Activated CD8-positive, alpha-beta memory T cell treated with anti-CD3 and anti-CD28 coated beads for 1 hour (primary cell): ENCODE measurements at places on chromosomes 4 and X.

- DNase-seq = no peak
These were observed 2.4 kb downstream of the PRICKLE3 start for GRCh38 chrX:49183701-49184281.

GRCh38 chr4:179196511-179196910 is 1754.3 kb upstream of the AGA start:
- DNase-seq = no peak

DNA sequence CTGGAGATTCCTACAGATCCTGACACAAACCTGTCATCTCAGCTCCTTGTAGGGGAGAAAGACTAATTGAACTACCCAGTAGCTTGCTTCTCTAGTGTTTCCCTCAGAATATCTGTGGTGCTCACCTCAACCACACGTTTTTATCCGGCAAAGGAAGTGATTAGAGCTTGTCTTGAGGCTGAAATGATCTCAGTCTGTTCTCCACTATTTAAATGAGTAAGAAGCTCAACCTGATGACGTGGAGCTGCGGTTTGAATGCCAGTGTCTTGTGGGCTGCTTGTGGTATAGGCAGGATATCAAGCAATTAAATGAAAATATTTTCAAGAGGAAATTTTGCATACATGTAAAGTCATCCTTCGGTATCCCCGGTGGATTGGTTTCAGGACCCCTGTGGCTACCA is 270.2 kb downstream of the TLL1 start:
- DNase-seq = no peak

GRCh38 chrX:121570072-121570841 is 522.8 kb downstream of the GLUD2 start:
- no peak for DNase-seq

DNA sequence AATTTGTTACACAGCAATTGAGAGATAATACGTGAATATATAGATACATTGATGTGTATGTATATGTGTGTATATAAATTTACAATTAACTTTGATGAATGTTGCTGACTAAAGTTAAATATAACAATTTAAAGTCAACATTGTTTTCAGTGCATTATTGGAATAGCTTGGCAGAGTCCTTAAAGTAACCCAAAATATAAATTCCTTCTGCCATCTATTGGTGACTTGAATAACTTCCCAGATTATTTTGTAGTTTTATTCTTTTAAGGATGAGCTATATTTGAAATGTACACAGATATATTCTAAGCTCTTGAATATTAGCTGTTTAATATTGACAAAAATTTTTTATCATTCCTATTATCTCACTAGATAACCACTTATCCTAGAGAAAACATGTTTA is 298.2 kb upstream of the FSTL5 start:
- DNase-seq = no peak

- DNase-seq = no peak
These were observed 28.9 kb downstream of the HOPX start for GRCh38 chr4:56652196-56652595.

DNA sequence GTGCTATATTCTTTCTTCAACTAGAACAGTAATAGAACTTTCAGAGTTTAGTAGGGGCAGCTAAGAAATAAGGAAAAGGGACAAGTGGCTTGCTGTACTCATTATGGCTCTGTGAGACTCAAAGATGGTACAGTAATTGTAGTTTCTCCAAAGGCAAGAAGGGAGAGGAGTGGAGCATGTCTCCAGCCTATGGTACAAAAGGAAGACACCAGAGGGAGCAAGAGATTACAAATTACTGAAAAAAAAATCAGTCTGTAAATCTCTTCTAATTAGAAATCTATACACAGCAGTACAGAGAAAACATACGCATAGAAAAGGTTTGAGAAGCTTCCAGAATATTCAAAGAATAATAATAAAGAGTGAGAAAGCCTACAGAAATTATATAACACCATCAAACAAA is 61.4 kb downstream of the KLHL4 start:
- DNase-seq = no peak

DNA sequence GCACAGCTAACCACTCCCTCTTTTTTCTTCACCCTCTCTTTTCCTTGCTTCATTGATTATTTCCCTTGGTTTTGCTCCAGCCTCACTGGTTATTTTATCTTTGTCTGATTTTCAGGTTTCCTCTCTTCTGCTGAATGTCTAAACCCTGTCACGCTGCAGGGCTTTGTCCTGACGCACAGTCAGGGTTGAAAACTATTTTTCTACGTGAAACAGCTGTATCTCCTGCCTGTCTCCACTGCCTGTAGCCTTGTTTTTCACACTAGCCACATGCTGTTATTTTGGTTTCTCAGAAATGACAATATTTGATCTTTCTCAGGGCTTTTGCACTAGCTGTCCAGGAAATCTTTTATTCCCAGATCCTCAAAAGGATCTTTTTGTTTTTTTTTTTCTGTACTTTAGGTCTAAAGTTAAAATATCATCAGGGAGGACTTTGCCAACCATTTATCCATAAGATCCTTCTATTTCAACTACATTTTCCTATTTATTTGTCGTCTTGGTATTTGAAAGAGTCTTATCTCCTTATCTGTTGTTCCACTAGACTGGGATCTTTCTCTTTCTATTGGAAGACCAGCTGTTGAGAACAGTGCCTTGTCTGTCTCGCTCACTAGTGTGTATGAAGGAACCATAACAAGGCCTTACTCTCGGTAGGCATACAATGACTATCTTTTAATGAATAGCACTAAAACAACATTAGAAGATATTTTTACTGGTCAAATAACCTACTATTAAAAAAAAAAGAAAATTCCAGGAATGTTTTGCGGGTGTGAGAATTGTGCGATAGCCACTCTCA is 164.3 kb downstream of the PDHA2 start:
- DNase-seq = no peak

DNA sequence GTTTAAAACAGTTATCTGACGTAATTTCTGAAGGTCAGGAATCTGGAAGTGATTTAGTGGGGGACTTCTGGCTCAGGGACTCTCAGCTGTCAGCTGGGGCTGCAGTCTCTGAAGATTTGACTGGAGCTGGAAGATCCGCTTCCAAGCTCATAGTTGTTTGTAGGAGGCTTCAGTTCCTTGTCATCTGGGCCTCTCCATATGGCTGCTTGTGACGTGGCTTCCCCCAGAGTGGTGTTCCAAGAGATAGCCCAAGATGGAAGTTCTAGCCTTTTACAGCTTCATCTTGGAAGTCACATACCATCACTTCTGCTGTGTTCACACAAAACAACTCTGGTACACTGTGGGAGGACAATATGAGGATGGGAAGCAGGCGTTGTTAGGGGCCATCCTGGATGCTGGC is 2.1 kb downstream of the MPC1L start:
- DNase-seq = no peak

- no peak for DNase-seq
These were observed 88.4 kb downstream of the KLHL8 start for GRCh38 chr4:87132035-87132434.

GRCh38 chrX:121569609-121570008 is 522.2 kb downstream of the GLUD2 start:
- no peak for DNase-seq

DNA sequence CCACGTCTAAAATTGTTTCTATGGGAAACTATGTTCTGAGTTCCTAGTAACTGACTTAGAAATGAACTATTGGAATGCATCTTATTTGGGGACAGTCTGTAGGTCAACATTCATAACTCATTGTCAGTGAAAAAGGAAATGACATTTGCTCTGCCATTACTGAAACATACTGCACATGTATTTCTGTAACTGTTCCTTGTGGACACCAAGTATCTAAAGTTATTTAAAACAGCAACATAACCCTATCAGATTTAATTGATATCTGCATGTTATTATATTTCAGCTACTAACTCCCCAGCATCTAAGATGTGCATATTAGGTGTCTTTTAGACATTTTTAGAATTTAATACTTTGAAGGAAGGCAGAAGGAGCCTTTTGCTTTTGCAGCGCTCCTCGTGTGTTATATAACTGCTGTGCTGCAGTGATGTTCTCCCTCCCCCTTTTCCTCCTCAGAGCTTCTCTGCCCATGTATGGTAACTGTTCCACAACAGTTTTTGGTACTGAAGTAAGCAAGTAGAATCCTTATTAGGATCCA is 37.2 kb upstream of the TMEM131L start:
- no peak for DNase-seq

DNA sequence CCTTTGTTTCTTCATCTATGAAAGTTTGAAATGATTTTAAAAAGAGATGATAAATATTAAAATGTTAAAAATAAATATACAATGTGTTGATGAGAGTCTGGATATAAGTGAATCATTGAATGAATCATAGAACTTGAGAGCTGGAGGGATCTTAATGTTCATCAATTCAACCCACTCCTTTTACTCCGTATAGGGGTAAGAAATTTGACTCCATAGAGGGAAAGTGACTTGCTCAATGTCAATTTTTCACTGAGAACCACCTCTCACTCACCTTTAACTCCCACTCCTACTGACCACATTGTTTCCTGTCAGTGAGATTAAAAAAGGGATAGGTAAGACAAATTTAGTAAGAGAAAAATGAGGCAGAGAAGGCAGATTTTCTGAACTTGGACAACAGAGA is 557.2 kb upstream of the GRIA3 start:
- DNase-seq = no peak

GRCh38 chr4:77564231-77564630 is 41.4 kb upstream of the CXCL13 start:
- no peak for DNase-seq

GRCh38 chrX:140764401-140764919 is 54.9 kb downstream of the LINC00632 start:
- DNase-seq = no peak

GRCh38 chrX:13250826-13251580 is 68.8 kb downstream of the ATXN3L start:
- DNase-seq = no peak

- no peak for DNase-seq
These were observed 39.7 kb downstream of the KLHL8 start for GRCh38 chr4:87180767-87181166.

DNA sequence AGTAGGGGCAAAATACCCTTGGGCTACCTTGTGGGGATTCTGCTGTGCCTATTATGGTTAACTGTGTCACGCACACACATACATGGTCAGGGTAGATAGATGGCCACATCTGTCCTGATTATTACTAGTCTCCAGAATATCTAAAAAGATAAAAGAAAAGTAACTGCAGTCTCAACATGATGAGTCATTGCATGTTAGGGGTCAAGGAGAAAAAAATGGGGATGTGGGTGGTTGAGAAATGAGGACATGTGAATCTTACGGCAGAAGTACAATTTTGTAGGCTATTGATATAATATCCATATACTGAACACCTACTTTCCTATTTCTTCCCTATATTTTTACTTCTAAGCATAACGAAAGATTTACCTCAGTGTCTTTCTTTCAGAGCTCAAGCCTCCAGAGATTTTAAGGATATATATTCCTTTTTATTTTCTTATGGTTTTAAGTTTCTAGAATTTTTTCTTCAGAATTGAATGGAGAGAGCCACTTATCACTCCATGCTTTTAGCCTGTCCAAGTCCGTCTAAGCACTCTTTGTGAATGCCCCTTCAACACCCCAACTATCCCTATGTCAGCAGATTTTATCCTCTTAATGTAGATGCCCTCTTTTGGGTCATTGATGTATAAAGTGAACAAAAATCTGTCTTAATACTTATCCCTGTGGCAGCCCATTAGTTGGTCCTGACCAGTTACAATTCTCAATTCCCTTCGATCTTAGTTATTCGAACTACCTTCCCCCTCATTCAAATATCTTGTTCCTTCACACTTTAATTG is 642.2 kb downstream of the IQCM start:
- no peak for DNase-seq

DNA sequence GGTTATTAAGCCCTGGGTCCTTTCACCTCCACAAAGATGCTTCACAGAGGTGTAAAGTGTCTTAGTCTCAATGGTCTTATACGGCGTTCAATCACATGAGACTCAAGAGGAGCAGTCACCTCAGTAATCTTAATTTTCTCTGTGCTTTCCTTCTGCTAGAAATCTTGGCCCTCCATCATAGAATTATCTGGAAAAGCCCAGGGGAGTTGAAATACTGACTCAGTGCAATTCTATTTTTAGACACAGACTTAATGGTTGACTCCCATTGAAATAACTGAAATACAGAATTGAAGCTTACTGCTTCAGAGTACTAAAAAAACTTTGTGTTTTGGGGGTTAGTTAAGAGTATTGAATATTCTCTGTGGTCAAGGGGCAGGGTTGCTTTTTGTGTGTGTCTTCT is 94.5 kb upstream of the IL15 start:
- no peak for DNase-seq

- no peak for DNase-seq
These were observed 34.7 kb downstream of the P2RY10 start for GRCh38 chrX:78979789-78980464.

DNA sequence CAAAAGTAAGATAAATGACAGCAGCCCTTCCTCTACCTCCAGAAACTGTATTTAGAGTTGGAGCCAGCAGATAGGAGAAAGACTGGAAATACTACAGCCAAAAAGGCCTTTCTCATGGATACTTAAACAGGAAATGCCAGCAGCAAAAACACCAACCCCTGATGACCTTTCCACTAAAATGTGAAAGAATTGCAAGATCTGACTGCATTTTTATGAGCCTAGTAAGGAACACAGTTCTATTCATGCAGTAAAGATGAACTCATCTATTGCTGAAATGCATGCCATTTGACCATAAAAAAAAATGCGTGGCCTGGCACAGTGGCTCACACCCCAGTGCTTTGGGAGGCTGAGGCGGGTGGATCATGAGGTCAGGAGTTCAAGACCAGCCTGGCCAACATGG is 19.9 kb downstream of the ABCG2 start:
- DNase-seq = no peak

DNA sequence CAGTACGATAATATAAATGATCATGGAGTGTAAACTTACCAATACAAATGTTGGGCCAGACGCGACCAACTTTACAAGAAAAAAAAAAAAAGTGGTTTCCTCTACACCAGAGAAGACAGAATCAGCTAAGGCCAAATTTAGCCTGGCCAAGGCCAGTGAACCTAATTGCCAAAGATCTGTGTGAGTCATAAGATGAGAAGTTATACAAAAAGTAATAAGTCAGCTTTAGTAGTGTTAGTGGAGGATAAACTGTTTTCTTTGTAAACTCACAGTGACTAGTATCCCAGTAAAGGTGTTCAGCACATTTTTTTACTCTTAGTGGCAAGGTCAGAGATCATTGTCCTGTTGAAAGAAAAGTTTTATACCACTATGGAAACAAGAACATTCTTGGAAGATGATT is 531.4 kb upstream of the TECRL start:
- no peak for DNase-seq

GRCh38 chr4:35038845-35039244 is 1205.5 kb downstream of the ARAP2 start:
- no peak for DNase-seq
